ENCODE measurements at places on chromosomes 16 and 17.

- DNase-seq: no peak
Measured at GRCh38 chr17:75237100-75238014, 24.0 kb downstream of the GGA3 start.

GRCh38 chr17:79075861-79076406, 1.3 kb downstream of the ENGASE start:
- DNase-seq: no peak

GRCh38 chr16:25771812-25772568, 80.2 kb downstream of the HS3ST4 start:
- no peak for DNase-seq

DNA sequence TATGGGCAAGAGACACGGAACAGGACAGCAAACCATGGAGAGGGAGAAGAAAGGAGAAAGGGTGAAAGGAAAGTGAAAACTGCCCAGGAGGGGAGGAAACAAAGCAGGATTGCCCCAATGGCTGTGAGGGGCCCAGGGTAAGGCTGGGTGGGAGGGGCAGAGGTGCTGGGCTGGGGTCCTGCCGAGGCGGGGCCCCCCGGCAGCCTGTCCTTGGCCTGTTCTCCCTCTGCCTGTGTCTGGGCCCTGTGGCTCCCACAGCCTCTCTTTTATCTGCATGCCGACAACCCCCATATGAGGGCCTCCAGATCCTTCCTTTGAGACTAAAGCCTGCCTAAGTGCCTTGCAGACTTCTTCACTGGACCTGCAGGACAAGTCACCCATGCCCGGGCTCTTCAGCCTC, 15.5 kb downstream of the ZNHIT3 start:
- no peak for DNase-seq

DNA sequence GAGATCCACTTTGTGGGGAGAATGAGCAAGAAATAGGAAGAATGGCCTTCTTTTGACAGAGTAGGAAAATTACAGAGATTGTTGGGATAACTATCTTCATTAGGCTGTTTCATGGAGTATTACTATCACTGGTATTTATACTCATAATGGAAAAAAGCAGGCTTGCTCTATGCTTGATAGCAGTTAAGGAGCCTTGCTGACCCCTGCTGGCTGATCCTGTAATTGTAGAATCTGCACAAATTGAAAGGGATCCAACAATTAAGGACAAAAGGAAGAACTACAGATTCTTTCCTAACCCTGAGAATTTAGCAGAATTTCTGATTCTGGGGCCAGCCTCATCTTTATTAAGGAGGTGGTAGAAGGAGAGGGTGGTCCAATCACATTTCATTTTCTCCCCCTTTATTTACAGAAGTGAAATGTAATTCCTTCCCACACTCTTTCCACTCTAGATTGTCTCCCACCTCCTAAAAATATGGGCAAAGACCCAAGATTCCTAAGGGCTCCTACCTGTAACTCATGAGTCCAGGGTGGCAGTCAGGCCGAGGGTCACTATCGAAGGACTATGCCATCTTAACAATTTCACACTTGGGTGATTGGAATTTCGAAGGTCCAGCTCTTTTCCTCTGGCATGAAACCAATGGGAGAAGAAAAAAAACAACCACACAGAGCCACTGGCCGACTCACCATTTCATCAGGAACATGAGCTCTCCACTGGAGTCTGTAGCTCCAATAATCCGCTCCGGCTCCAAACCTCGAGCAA, 26.3 kb downstream of the NFE2L1 start:
- peak; percentile 89 for DNase-seq

GRCh38 chr16:52861614-52862022, 191.1 kb downstream of the CHD9NB start:
- DNase-seq: peak; percentile 6

DNA sequence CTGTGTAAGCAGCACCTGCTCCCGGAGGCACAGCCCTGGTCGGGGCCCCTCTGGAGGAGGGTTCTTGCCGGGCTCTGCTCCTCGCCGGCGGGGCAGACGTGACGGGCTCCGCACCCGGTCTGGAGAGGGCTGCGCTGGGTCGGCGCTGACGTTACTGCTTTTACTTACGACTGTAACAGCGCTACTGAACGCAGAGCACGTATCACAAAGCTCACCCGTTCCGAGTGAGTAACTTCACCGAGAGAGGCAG, 1.3 kb upstream of the RAB40C start:
- peak; percentile 62 for DNase-seq

- no peak for DNase-seq
Measured at GRCh38 chr17:43431714-43432523, 33.1 kb downstream of the ARL4D start.

- DNase-seq: no peak
Measured at GRCh38 chr16:87687126-87687910, 78.5 kb downstream of the KLHDC4 start.

Data from brain microvascular endothelial cell (primary cell).